Tibial nerve (tissue), 4 donors: ENCODE measurements at places on chromosomes 3 and 15.

DNA sequence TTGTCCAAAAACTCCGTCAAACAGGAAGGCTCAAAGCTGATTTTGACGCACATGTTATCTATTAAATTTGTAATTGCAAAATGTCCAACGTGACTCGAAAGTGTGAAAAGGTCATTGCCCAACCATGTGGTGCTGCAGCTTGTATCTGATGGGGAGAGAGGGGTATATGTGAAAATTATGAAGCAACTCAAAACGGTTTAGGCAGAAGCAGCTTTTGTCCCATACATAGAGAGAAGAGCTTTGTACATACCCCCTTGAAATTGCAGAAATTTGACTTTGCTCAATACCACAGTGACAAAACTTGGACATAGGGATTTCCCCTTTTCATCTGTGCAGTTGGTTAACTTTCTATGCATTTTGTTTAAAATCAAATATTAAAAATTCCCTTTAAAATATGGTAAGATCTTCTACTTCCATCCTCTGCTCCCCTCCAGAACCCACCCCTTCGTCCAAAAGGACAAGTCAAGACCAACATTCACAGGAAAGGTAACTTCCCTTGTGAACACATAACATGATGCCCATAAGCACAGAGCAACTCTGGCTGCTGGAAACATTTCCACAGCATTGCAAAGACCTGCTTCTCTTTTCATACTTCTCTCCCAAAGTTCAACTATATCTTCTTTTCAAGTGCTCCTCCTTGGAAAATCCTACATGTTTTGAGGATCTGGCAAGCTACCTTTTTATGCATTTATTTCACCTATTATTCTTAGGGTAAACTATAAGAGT is 253.7 kb upstream of the THBS1 start:
- H3K4me3 ChIP-seq: no peak overlapping the region
- DNase-seq: no peak
- no peaks in the 10 kb centered on the region for H3K36me3 ChIP-seq
- peaks cover 3% of the 10 kb centered on the region for H3K4me1 ChIP-seq

GRCh38 chr3:108527109-108527508 is 16.7 kb upstream of the MYH15 start:
- H3K27me3 ChIP-seq: no peaks in the 10 kb centered on the region
- H3K36me3 ChIP-seq: no peaks in the 10 kb centered on the region
- no peak for DNase-seq
- H3K4me3 ChIP-seq: no peak overlapping the region
- H3K27ac ChIP-seq: no peak overlapping the region

DNA sequence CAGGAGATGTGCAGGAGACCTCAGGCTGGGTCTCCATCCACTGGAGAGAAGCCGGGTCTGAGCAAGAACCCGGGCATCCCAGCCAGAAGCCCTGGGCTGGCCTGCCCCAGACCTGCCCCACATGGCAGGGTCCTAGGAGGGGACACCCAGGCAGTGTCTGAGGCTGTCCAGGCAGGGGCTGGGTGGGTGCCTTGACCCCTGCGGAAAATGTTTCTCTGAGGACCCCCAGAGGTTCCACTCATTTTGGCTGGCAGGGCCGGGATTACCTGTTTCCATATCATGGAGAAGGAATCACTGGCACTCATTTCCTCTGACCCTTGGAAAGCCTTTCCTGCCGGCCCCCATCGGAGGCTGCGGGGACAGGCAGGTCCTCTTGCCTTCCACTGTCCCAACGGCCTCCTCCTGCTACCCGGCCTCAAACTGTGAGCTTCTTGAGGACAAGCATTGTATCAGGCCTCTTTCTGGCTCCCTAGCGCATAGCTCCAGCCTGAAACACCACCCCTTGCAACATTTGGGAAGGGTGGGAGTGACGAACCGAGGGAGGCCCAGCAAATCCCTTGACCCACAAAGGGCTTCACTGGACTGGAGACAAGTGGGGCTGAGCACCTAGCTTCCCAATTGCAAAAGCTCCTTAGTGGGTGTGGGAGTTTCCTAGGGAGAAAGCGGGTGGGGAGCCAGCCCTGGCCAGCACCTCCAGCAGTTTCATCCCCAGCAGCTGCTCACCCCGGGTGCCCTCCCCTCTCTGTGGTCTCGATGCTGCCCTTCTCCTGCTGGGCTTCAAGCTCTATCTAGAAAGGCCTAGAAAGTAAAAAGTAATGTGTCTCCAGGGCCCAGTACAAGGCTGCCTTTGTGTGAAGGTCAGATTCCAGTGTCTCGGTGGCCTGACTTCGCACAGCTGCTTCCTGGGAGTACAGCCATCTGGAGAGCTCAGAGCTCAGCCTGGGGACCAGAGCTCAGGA is 29.7 kb downstream of the ACSBG1 start:
- peak overlapping the region; percentile 47 for H3K27ac ChIP-seq
- DNase-seq: peak; percentile 18
- H3K4me1 ChIP-seq: no peaks in the 10 kb centered on the region
- no peaks in the 10 kb centered on the region for H3K27me3 ChIP-seq

DNA sequence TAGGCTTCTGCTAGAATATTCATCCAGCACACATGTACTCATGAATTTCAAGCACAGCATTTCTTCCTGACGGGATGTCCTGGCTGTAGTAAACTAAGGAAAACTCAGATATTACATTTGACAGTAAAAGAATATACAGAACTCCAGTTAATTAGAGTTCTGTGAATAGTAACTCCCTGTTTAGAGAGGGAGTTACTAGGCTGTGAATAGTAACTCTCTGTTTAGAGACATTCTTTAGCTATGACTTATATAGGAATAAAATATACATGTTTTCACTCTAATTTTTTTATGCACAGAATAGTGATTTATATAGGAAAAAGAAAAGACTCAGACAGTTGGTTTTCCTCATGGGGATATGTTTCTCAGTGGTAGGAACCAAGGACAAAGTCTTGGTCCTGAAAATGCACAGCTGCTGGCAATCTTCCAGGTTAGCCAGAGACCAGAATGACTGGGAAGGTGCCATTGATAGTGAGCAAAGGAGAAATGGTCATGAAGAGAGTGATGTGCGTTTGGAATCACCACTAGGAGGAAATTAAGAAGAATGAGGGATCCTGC is 480.7 kb upstream of the THBS1 start:
- no peak overlapping the region for H3K4me3 ChIP-seq
- H3K4me1 ChIP-seq: no peaks in the 10 kb centered on the region

- no peak for DNase-seq
- H3K27me3 ChIP-seq: peaks cover 11% of the 10 kb centered on the region
- H3K4me3 ChIP-seq: no peak overlapping the region
Measured at GRCh38 chr3:196645096-196645495, 5.6 kb downstream of the NRROS start.

- no peak for DNase-seq
- H3K4me3 ChIP-seq: no peak overlapping the region
- no peaks in the 10 kb centered on the region for H3K36me3 ChIP-seq
- peaks cover 32% of the 10 kb centered on the region for H3K27me3 ChIP-seq
- peaks cover 29% of the 10 kb centered on the region for H3K4me1 ChIP-seq
Measured at GRCh38 chr3:134797741-134798451, 2.8 kb downstream of the EPHB1 start.

DNA sequence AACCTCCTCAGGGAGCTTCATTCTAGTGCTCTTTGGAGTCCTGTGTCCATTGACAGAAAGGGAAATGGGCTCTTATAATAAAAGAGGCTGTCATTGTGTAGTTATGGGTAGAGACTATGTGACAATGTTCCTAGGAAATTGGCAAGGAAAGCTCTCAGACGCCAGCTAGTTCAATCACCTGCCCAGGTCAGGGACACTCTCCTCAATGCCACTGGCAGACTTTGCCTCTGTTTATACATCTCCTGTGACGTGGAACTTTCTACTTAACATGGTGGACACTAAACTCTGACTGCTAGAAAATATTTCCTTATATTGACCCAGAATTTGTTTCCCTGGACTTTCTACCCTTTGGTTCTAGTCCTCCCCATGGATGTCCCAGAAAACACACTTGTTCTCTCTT is 2.8 kb downstream of the EFCAB12 start:
- no peaks in the 10 kb centered on the region for H3K27me3 ChIP-seq
- no peaks in the 10 kb centered on the region for H3K36me3 ChIP-seq
- H3K4me1 ChIP-seq: no peaks in the 10 kb centered on the region

GRCh38 chr15:90664650-90665287 is 52.4 kb upstream of the BLM start:
- H3K4me1 ChIP-seq: no peaks in the 10 kb centered on the region
- peak overlapping the region; percentile 83 for H3K4me3 ChIP-seq

DNA sequence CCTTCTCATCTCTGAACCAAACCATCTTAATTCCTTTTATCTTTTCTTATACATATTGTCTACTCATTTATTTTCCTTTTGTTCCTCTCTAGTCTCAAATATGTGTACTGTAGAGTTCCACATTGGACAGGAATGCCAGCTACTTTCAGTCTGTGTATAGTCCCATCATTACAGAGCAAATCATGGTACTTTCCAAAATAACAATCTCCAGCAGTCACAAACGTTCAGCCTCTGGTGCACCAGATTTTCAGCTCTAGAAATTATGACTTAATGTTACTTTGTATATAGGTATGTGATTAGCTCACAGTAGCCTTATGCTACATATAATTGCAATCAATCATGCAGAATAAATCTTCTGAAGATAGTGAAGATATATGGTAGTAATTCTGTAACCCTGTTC is 32.5 kb upstream of the TM4SF4 start:
- no peaks in the 10 kb centered on the region for H3K4me1 ChIP-seq
- H3K4me3 ChIP-seq: no peak overlapping the region
- no peak overlapping the region for H3K27ac ChIP-seq
- no peaks in the 10 kb centered on the region for H3K36me3 ChIP-seq
- DNase-seq: no peak

DNA sequence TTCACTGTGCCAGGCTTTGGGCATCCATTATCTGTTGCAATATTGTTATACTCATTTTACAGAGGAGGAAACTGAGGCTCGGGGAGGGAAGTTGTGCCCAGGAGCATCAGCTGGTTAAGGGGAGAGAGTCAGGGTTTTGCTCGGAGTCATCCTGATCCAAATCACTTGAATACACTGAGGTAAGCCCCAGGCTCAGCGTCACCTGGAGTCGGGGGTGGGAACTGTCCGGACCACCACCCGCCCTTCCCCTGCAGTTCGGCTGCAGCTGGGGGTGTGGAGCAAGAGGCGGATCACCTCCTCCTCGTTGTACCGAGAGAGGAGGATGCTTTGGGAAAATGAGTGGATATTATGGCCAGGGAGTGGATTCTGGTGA is 646 bp downstream of the HRH1 start:
- H3K4me3 ChIP-seq: peak overlapping the region; percentile 50
- DNase-seq: no peak
- peaks cover 15% of the 10 kb centered on the region for H3K27me3 ChIP-seq
- no peaks in the 10 kb centered on the region for H3K36me3 ChIP-seq
- H3K4me1 ChIP-seq: no peaks in the 10 kb centered on the region

- no peak for DNase-seq
- H3K27ac ChIP-seq: no peak overlapping the region
- H3K27me3 ChIP-seq: no peaks in the 10 kb centered on the region
Measured at GRCh38 chr3:193016437-193016901, 98.8 kb upstream of the MB21D2 start.
